ENCODE measurements at places on chromosomes 1 and 21.
A peak's percentile ranks its signal among the peaks of the same experiment; 100 is the strongest.

- DNase-seq = peak; percentile 94
These were observed 34.3 kb upstream of the ECE1 start for GRCh38 chr1:21324368-21325141.

DNA sequence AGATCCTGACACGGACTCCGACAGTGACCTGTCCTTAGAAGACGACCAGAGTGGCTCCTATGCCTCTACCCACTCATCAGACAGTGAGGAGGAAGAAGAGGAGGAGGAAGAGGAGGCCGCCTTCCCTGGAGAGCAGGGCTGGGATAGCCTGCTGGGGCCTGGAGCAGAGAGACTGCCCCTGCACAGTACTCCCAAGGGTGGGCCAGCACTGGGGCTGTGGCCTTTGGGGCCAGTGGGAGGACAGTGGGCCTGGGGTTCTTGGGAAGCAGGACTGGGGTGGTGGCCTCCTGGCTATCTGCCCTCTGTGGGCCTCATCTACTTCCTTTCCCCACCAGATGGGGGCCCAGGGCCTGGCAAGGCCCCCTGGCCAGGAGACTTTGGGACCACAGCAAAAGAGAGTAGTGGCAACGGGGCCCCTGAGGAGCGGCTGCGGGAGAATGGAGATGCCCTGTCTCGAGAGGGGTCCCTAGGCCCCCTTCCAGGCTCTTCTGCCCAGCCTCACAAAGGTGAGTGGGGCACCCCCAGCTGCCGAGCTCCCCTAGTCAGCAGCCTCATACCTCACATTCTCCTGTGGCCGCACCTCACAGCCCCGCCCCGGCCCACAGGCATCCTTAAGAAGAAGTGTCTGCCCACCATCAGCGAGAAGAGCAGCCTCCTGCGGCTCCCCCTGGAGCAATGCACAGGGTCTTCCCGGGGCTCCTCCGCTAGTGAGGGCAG lies 10.0 kb downstream of the PSRC1 start:
- no peak for DNase-seq

- DNase-seq = no peak
These were observed 17.1 kb downstream of the ADORA1 start for GRCh38 chr1:203144661-203145060.

GRCh38 chr1:203320591-203321272 lies 15.4 kb downstream of the BTG2 start:
- no peak for DNase-seq

GRCh38 chr1:205356440-205357139 lies at the start of gene KLHDC8A:
Gene KLHDC8A (minus strand): TSS chr1:205356922. CDS start chr1:205343604, 13,318 bp downstream.
- no peak for DNase-seq

- DNase-seq = no peak
These were observed 42.2 kb downstream of the ECE1 start for GRCh38 chr1:21247892-21248715.

DNA sequence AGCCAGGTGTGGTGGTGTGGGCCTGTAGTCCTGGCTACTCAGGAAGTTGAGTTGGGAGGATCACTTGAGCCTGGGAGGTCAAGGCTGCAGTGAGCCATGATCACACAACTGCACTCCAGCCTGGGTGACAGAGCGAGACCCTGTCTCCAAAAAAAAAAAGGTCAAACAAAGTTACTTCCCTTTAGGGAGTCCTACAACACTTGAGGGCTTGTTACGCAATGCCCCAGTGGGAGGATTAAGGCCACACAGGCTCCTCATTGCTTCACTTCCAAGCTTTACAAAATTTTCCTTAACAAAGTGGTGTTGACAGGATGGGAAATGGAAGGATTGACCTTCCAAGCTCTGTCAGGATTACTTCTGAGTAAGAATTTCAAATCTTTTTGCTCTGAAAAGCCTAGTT lies 6.2 kb upstream of the EXTL1 start:
- DNase-seq = peak; percentile 61

DNA sequence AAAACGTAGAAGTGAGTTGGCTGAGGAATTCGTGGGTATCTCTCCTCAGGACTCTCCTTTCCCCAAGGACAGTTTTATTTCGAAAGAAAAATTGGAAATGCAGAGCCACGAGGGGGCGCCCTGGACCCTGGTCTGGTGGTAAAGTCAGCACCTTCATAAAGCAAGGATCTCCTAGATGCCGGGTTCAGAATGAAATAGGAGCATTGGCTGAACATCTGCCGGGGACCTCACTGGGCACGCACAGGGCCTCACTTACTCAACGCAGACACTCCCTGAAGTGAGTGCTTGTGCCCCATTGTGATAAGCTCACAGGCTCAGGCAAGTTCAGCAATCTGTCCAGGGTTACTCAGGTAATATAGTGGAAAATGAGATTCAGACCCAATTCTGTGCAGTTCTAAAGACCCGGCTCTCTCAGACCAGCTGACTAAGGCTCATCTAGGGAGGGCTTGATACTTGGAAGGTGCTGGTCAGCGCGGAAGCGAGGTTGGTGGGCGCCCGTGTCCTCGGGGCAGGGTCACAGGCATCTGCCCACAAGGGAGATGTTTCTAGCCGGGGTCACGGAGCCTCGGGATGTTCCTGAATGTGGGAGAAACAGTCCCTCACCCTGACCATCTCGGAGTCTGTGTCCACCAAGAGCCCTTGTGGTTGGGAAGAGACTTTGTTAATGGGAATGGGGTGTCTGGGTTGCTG lies 55.7 kb upstream of the ETV3 start:
- peak; percentile 56 for DNase-seq

DNA sequence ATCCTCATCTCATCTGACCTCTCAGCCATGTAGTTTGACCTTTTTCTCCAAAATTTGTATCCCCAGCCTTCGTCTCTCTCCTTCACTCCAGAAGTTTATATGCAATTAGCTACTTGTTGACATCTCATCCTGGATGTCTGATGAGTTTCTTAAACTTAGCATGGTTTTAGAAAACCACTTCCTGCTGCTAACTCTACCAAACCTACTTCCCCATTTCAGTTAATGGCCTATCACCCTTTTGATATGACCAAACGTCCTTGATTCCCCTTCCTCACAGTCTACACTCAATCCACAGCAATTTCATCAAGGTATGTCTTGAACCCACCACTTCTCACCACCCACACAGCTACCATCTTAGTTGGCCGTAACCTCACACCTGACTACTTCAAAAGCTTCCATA lies 121.9 kb downstream of the LRRC40 start:
- no peak for DNase-seq

GRCh38 chr1:51497340-51497739 lies 21.7 kb downstream of the EPS15 start:
- DNase-seq = no peak

GRCh38 chr1:224181453-224181810 lies 1.6 kb upstream of the DEGS1 start:
- DNase-seq = no peak

- DNase-seq = no peak
These were observed 72.7 kb upstream of the MUTYH start for GRCh38 chr1:45412899-45413298.

- DNase-seq = peak; percentile 87
These were observed 76.6 kb downstream of the NDUFS5 start for GRCh38 chr1:39102537-39103327.

DNA sequence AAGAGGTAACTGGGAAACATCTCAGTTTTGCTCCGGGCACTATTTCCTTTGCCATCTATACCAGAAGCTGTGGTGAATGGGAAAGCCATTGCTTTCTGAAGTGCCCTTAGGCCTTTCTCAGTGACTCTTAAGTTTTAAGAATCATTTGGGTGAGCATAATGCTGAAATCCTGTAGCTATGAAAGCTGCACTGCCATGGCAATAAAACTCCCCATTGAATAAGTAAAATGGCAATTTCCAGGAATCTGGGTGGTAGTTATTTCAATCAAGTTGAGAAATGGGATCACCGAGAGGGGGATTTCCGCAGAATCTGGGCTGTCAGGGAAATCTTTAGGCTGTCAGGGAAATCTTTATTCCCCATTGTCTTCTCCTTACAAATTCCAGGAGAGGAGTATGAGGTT lies 26.8 kb upstream of the MACF1 start:
- no peak for DNase-seq

DNA sequence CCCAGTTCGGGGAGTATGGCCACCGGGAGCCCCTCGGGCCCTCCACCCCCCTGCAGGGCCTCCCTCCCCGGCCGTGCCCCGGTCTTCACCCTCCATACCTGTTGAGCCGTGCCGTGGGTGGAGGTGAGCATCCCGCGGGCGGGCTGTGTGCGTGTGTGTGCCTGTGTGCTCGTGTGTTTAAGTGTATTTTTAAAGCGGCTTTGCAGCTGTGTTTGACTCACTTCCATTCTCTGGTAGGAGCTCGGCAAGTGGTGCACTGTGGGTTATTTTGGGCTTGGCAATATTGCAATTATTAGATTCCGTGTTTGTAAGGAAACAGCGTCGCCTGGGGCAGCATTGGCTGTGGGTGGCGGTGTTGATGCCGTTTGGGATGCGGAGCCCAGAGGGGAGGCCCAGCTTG lies 20.3 kb upstream of the PLCH2 start:
- peak; percentile 30 for DNase-seq

GRCh38 chr1:200642481-200642880 lies 21.9 kb upstream of the KIF14 start:
- no peak for DNase-seq

DNA sequence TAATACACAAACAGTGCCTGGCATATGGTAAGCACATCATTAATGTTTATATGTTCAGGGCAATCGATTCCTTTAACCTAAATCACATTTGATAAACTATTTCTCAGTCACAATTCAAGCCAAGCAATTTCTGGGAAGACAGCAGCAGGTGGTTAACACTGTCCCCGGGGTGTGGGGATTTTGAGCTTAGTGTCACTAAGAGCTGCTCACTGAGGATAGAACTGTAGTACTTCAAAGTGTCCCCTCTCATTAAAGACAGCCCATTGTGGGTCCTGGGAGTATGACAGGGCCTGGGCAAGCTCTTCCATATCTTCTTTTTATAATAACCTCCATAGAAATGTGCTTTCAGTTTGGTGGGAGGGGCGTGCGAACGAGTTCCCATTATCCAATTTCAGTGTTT lies 8.4 kb upstream of the GALNT2 start:
- no peak for DNase-seq

DNA sequence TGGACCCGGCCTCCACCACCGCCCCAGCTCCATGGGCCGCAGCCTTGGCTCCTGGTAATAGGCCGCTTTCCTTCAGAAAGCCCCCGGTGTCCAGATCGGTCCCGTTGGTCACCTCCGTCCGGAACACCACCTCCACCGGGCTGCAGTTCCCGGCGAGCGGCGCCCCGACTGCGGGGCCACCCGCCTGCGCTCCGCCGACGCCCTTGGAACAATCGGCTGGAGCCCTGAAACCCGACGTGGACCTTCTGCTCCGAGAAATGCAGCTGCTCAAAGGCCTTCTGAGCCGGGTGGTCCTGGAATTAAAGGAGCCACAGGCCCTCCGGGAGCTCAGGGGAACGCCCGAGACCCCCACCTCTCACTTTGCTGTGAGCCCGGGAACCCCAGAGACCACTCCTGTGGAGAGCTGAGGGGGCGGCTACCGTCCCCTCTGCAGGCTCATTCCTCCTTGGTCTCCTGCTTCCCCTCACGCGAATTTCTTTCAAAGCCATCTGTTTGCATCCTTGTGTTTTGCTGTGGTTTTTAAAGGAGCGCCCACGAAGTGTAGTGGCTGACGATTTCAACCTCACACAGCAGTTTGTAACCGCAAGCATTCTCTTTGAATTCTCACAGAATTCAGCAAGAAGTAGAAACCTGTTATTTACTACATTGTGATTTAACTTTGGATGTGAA lies 6.0 kb downstream of the FCRLB start:
- DNase-seq = peak; percentile 80

- no peak for DNase-seq
These were observed 114.0 kb upstream of the GJB5 start for GRCh38 chr1:34640654-34641401.

DNA sequence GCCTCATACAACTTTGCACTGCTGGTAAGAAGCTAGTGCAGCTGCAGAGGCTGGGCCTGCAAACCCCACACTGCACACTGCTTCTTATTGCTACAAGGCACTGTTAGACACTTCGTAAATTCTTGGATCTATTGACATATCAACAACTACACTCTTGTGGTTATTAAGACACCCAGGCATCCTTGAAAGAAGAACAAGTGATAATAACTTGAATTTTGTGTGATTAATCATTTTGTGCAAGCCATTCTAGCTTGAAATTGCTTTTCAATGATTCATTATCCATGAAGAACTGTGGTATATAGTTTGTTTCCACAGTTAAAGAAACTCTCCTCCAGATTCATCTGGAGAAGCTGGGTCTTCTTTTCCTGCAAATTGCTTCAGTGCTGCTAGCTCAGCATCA lies 33.7 kb upstream of the IFI44L start:
- DNase-seq = peak; percentile 91

DNA sequence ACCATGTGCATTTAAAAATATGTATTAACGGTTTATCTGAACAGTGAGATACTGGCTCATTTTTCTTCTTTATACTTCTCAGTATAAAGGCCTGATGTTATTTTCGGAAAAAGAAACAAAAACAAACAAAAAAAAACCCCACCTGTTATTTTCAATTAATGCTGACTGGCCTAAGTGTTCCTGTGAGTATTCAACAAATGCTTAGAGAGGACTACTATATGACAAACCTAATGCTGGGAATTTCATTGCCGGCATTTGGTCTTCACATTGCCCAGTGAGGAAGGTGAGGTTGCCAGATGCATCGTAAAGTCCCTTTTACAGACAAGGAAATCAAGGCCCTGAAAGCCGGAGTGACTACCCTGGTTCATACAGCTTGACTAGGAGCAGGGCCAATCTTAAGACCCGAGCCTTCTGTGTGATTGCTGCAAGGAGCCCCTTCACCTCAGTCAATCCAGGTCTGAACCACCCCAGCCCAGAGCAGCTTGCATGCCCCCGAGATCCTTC lies 599 bp downstream of the MRPL24 start:
- no peak for DNase-seq

DNA sequence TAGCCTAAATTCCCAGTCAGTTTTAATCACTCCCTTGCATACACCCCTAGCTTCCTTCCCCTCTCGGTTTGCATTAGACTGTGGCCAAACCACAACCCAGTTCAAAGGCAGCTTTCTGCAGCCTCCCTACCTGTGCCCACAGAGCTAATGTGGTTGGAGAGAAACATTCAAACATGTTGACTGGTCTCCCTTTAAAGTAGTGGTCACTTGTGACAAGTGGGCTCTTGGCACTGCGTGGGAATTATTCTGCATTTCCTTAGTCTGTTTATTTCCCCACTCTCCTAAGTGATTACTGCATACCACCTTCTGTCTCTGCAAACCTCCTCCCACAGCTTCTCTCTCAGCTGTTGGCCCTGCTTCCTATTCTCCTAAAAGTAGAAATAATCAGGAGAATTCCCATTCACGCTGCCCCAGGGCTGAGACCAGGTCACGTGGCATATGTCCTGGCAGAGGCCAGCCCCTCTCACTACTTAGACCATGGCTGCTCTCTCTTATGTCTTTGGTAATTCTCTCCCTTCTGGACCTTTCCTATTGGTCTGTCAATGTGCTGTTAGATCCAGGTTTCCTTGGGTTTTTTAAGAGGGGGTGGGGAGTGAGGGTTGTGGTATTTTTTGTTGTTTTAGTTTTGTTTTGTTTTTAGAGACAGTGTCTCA lies 38.4 kb upstream of the CD101 start:
- DNase-seq = no peak

DNA sequence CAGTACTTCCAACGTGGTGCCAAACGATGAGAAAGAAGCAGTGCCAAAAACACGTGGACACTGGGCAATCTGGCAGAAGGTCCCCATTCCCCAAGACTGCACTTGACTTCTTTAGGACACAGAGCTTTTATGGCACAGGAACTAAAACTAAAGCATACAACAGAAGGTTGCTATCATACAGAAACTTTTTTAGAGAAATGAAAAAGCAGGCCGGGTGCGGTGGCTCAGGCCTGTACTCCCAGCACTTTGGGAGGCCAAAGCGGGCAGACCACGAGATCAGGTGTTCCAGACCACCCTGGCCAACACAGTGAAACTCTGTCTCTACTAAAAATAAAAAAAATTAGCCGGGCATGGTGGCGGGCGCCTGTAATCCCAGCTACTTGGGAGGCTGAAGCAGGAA lies 43.0 kb downstream of the GNB1 start:
- DNase-seq = no peak

GRCh38 chr1:240878631-240879030 lies 266.7 kb upstream of the GREM2 start:
- no peak for DNase-seq
